ENCODE measurements at places on chromosomes 2 and 18.

- no peak for DNase-seq
Measured at GRCh38 chr18:36348971-36349417, 51.5 kb downstream of the FHOD3 start.

GRCh38 chr2:218883491-218884490 lies 3.1 kb downstream of the WNT10A start:
- no peak for DNase-seq

DNA sequence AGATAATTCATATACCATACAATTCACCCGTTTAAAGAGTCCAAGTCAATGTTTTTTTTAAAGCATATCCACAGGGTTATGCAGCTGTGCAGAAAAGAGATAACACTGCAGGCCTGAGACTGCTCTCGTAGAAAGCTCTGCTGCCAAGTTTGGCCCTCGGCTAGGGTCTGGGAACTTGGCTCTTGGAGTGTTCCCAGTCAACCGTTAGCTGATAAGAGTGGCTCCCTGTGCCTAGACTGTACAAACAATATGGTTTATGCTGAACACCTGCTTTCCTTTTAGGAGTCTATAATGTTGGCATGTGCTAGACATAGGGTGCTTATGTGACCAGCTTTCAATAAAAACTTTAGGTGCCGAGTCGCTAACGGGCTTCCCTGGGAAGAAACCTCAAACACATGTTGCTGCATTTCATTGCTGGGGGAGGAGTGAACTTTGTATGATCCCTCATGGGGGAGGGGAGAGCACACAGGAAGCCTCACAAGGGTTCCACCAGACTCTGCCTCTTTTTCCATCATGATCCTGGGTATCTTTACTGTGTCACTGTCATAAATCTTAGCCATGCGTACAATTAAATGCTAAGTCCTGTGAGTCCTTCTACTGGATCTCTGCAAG lies 34.7 kb downstream of the RFX8 start:
- no peak for DNase-seq

DNA sequence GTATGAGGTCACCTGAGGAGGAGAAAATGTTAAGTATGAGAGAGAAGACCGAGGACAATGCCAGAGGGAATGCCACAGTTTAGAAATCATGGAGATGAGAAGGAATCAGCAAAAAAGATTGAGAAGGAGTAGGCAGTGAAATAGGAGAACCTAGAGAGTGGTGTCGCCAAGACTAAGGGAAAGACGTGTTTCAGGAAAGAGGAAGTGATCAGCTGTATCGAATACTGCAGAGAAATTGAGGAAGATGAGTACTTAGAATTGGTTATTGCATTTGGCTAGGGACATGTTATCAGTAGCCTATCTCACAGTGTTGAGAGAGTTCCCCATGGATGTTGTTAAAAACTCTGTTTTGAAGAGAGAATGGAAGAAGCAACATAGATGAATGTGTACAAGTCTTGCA lies 112.3 kb downstream of the GALNT1 start:
- no peak for DNase-seq

DNA sequence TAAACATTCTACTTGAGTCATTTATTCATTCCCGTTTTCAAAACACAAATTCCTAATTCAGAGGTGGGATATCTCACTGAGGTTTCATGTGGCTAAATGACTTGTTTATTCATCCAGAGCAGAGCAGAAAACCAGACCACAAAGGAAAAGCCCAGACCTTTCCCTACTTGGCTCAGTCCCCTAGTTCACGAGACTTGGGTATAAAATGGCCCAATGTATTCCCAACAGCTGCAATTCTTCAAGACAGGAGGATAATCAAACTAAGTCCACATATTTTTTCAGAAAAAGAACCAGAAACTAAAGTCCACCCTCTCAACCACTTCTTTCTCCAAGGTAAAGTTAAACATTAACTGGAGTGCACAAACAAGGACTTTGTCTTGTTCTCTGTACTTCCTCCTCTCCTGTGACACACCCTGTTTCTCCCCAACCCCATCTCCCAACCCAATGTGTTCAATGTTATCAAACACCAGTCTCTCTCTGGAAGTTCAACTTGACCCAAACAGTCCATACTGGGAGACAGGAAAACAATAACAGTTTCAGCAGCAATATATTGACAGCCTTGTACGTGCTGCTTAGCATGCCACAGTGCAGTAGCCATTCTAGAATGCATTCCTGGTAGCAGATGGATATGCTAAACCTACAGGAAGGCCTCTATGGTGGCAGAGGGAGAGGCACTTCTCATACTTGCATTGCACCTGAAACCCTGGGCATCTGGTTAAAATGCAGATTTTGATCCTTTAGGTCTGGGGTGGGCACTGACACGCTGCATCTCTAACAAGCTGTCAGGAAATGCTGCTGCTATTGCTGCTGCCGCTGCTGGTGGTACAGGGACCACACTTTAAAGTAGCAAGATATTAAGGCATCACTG lies 110.7 kb downstream of the INO80D start:
- no peak for DNase-seq

DNA sequence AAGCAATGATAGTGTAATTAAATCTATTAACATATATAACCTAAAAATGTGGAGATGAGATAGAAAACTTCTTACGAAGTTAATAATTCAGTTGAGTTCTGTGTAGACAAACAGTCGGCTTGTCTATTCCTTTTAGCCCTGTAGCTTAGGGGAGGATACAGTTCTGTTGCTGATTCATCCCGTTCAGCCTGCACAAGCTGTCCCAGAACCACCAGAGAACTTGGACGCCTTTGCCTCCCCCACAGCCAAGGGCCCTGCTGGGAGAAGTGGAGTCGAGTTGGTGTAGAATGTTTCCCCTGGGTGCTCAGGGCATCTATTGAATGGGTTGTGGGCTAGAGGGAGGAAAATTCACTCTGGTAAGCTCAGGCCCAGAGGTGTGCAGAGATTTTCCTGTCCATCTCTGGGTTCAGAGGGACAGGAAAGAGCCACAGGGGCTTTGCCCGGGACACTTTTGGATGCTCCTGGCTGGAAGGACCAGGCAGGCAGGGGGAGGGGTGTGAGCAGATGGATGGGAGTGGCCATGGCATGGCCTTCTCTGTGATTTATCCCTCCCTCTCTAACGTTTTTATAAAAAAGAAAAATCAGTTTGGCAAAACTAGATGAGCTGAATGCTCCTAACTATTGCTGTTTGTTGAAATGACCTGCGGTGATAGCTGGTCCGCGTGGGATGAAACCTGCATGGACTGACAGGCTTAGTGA lies 42.8 kb upstream of the GALR1 start:
- DNase-seq: no peak

DNA sequence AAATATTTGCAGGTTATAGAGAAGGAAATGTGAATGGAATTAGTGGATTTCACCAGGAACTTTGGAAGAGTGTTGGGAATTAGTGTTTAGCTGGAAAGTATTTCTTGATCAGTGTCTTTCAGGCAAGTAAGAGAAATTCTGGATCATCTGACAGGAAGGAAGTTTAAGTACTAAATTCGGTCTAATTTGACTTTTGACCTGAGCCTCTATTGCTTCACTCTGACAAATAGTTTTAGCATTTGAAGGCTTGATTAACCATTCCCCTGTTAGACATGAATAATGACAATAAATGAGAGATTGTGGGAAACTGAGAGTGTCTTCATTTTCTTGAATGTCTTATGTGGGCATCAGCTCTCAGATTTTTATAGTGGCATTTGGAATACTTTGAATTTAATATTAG lies 16.0 kb downstream of the CCNT2 start:
- no peak for DNase-seq

GRCh38 chr18:22241921-22242361 lies 72.6 kb downstream of the GATA6 start:
- DNase-seq: no peak

- no peak for DNase-seq
Measured at GRCh38 chr2:62706721-62707521, 1.4 kb downstream of the EHBP1 start.

GRCh38 chr2:178514664-178515063 lies 34.4 kb downstream of the PLEKHA3 start:
- DNase-seq: no peak

- no peak for DNase-seq
Measured at GRCh38 chr2:235048549-235048948, 96.7 kb downstream of the SH3BP4 start.

- no peak for DNase-seq
Measured at GRCh38 chr18:14961991-14962390, 214.0 kb downstream of the ANKRD30B start.

- DNase-seq: no peak
Measured at GRCh38 chr2:147013696-147014392, 831.0 kb upstream of the ACVR2A start.

GRCh38 chr2:170770008-170770605 lies at the start of gene ERICH2:
Gene ERICH2, plus strand, starts transcription at chr2:170770378. Its CDS starts 304 bp downstream, at chr2:170770682.
- DNase-seq: peak; percentile 31

DNA sequence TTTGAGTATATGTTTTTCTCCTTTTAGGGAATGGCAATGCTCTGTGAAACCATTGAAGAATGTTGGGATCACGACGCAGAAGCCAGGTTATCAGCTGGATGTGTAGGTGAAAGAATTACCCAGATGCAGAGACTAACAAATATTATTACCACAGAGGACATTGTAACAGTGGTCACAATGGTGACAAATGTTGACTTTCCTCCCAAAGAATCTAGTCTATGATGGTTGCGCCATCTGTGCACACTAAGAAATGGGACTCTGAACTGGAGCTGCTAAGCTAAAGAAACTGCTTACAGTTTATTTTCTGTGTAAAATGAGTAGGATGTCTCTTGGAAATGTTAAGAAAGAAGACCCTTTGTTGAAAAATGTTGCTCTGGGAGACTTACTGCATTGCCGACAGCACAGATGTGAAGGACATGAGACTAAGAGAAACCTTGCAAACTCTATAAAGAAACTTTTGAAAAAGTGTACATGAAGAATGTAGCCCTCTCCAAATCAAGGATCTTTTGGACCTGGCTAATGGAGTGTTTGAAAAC lies 82.3 kb downstream of the ACVR2A start:
- no peak for DNase-seq

DNA sequence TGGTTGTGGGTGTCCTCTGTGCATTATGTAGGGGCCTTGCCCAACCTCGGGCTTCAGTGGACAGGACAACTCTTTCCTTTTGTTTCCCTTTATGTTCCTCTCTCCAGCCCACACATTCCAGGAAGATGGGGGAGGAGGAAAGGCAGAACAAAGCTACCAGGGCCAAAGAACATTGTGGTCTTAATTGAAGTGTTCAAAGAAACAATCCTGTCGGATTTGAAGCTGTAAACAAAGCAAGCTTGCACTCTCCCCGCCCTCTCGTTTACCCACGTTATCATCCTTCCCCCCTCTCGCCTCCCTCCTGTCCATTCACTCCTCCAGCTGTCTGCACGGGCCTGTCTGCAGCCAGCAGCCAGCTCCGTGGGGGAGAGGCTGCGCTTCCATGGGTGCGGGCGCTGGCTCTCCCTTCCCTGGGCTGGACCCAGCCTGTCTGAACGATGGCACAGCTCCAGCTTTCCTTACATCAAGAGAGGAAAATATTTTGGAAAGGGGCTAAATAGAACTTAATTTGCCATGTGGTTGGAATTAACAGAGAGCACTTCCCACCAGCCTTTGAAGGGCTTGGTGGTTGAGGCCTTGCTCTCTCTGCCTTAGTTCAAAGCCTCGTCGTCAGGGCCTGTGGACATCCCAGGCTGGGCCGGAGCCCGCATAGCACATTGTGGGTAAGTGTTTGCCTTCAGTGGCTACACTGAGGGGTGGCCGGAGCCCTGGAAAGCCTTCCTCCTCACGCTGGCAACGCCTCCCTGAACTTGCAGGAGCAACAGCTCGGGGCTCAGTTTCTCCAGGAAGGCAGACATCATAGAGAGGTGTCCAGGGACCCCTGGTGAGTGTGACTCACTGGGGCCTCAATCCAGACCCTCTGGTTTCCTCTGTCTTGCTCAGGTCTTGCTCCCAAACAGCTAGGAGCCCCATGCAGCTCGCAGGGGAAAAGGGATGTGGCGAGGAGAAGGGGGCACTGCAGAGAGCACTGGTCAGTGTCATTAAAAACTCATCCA lies 60.6 kb upstream of the HS6ST1 start:
- DNase-seq: no peak

DNA sequence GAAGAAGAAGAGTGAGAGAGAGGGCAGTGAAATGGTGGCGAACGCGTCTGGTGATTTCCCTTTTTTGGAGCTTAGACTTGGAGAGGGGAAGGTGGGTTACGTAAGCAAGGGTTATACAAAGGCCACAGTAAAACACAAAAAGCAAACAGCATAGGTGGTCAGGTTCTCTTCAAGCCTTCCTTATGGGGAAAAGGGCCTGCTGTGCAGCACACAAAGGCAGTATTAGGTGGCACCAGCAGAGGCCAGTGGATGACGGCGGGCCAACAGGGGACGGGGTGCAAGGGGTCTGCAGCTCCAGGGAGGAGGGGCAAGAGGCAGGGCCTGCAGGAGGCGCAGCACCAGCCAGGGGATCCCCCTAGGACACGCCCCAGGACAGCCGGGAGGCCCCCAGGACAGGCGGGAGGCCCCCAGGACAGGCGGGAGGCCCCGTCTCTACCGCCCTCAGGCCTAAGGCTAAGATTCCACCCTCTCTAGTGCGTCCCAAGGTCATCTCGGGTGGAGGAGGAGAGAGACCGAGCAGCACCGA lies 32.6 kb upstream of the NPC1 start:
- DNase-seq: no peak

GRCh38 chr2:218959141-218959731 lies at the start of gene CDK5R2:
Gene CDK5R2, plus strand, starts transcription at chr2:218959666. Its CDS starts 155 bp downstream, at chr2:218959821.
- DNase-seq: peak; percentile 85

GRCh38 chr2:149258531-149258930 lies 71.9 kb upstream of the LYPD6 start:
- DNase-seq: no peak

- DNase-seq: peak; percentile 27
Measured at GRCh38 chr2:204871231-204871953, 326.1 kb downstream of the PARD3B start.

- no peak for DNase-seq
Measured at GRCh38 chr18:48161911-48162698, 231.6 kb upstream of the SMAD2 start.

DNA sequence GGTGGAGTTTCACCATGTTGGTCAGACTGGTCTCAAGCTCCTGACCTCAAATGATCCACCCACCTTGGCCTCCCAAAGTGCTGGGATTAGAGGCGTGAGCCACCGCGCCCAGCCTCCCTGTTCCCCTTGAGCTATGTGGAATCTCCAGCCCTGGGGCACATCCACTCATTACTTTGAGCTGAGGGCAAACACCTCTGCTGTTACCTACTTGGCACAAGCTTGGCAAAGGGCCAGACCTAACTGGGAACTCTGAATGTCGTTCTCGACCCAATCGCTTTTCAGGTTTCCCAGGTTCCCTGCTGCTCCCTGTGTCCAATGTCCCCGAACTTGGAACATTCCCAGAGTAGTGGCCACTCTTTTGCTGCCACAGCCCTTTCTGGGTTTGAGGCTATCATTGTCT lies 40.6 kb downstream of the CHST10 start:
- no peak for DNase-seq

GRCh38 chr2:60361498-60361897 lies 192.0 kb downstream of the BCL11A start:
- no peak for DNase-seq
